ENCODE measurements at places on chromosomes 1 and 21.
A peak's percentile ranks its signal among the peaks of the same experiment; 100 is the strongest.

DNA sequence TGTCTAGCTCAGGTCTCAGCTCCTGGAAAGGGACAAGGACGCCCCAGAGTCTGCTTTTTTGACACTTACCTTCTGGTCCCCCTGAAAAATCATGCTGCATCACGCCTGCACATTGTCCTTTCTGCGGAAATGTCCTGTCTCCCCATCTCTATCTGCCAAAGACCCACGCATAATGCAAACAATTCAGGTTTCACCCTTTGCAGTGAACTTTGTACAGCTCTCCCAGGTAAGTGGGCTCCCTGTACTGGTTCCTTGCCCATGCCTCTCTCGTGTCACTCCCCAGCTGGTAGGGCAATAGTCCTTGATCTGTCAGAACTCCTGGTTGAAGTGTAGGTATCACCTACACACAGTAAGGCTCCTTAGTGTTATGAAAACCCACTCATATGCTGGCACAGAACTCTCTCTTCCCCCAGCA, 102.9 kb upstream of the IRF2BP2 start:
- no peak for DNase-seq

- DNase-seq: peak; percentile 45
These were observed at the start of gene SAMSN1 for GRCh38 chr21:14545906-14546480. Gene SAMSN1, minus strand, starts transcription at chr21:14546315. Its CDS starts 54 bp downstream, at chr21:14546261.

DNA sequence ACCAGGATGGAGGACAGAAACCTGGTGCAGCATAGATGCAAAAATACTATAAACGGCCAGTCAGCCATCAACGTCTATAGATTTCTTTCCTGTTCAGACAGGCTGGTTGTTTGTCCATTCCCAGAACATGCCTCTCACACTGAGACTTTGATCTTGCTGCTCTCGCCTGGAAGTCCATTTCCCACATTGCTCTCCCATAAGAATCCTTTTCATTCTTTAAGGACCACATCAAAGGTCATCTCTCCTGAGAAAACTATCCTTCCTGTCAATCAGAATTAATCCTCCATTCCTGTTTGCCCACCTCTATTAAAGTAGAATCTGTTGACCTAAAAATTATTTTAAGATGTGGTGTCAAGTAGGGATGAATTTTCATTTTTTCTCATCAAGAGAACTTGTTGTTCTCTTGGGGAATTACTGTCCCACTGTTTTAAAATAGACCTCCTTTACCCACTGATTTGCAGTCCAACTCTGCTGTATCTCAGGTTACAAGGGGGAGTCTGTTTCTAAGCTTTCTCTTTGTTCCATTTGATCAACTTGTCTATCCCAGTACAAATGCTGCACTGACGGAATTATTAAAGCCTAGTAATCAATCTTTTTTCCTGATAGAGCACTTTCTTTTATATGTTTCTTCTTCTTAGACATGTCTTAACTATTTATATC, 172.7 kb downstream of the PATJ start:
- DNase-seq: no peak

GRCh38 chr1:97308131-97308530, 586.5 kb downstream of the PTBP2 start:
- no peak for DNase-seq

DNA sequence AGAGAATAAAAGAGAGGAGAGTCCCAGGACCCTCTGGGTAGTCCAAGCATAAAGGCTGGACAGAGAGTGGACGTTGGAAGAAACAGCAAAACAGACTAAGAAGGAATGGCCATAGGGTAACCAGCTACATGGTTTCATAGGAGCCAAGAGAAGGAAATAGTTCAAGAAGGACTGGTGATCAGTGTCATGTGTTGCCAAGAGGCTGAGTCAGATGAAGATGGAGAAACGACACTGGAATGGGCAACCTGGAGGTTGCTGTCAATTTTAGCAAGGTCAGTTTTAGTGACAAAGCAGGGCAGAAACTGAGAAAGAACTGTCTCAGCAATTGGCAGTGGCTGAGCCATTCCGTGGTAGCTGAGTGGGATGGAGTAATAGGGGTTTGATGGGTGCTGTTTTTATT, 41.4 kb downstream of the HMGB4 start:
- DNase-seq: no peak

GRCh38 chr1:179510038-179510437, 65.7 kb downstream of the NPHS2 start:
- no peak for DNase-seq

- DNase-seq: no peak
These were observed 681 bp upstream of the VANGL2 start for GRCh38 chr1:160399544-160400222.

- DNase-seq: no peak
These were observed 220.3 kb downstream of the GRIK1 start for GRCh38 chr21:29719521-29719920.

DNA sequence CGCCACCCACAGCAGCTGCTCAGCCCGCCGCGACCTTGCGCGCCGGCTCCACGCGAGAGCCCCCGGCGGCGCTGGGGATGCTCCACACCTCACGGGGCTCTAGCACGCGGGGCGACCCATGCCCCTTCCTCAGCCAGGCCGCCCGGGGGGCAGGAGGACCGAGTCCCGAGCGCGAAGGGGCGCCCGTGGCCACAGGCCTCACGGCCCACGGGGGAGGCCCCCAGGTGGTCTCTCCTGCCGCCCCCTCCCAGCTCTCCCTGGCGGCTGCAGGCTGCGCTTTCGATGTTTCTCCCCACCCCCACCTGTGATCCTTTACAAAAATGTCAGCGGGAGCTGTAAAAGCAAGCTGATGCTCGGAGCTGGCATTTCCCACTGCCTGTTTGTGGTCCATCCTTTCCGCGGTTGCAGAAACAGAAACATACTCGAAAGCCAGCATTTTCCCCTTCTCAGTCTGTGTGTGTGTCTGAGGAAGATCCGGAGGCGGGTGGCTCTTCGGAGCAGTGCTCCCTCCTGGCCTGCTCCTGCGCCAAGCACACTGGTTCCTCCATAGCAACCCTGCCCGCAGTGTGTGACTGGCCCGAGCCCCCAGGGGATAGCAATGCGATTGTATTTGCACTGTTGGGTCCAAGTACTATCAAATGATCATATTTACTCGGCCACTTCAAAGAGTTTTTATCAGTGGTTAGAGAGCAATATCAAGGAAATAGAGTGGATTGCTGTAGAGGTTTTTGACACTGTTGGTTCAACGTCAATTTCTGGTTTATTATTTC, 2.1 kb downstream of the KIF26B start:
- no peak for DNase-seq

DNA sequence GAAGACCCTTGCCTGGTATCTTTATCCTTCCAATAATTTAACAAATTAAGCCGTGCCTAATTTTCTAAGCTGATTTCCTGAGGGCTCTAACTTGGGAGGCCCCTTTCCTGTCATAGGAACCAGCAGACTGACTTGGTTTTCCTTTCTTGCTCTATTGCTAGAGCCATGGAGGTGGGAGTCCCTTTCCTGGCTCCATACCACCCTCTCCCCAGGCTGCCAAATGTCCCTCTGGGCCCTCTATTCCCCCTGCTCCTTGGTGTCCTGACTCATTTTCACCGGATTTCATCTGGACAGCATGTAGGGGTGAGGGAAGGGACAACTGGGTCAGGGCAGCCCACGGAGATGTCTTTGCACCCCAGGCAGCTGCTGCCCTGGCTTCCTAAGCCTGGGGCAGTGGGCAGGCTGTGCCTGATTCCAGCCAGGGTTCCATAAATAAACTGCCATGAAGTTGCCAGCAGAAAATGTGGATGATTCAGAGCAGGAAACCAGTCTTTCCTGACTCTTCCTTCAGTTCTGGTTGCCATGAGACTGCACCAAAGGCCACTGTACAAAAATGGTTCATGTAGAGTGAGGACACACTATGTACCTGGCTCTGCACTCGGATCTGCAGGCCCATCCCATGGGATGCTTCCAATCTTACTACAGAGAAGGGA, 38.0 kb upstream of the SERBP1 start:
- no peak for DNase-seq

DNA sequence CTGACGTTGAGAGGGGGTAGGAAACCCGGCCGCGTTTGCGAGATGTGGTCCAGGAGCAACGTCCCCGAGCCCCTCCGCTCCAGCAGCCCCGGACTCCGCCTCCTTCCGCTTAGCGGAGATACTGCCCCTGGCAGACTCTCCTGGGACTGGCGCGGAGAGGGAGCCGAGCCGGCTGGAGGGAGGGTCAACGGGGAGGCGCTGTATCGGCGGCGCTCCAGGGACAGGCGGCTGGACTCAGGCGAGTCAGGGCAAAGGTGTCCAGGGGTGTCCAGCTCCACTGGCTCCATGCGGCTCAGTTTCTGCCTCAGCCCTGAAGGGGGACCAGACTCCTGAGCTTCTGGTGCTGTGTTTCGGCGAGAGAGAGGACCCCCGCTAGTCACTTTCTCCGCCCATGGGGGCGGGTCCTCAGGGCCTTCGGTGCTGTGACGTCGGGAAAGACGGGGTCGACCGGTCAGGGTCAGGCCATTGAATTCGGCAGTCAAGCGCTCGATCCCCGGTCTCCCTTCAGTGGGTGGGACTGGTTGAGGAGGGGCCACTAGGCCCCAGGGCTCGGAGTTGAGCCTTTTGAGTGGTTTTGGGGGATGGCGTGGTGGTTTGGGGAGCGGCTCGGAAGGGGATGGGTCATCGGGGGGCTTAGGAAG, 2.8 kb upstream of the LIX1L start:
- peak; percentile 93 for DNase-seq

GRCh38 chr1:7153464-7153863, 368.2 kb downstream of the CAMTA1 start:
- DNase-seq: no peak

- DNase-seq: peak; percentile 43
These were observed 1.0 kb downstream of the TMEM51 start for GRCh38 chr1:15154480-15155036.

- DNase-seq: peak; percentile 63
These were observed 791 bp upstream of the MAST2 start for GRCh38 chr1:45802343-45803298.

GRCh38 chr1:60678802-60679201, 403.6 kb upstream of the NFIA start:
- no peak for DNase-seq

- DNase-seq: no peak
These were observed 122.5 kb upstream of the ZBTB40 start for GRCh38 chr1:22329148-22329515.

DNA sequence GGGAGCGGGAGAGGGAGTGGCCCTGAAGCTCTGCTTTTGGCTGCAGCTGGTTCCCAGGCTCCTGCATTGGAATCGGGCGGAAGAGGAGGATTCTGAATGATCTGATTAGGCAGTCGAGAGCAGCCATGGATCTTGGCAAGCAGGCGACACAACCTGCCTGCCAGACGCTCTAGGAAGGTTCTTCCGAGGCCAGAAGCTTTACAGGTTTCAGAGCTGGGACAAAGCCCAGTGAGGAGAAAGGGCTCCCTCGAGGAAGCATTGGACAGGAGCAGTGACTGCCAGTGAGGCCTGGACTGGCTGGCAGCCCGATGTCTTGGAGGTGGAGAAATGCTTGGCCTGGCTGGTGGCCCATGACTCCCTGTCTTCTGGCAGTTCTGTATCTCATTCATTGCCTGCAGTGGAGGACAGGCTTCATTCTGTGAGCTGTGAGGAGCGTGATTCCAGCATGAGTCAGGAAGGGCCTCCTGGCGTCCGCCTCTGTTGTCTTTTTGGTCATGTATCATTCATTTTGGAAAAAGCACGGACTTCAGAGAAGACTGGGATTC, 132.7 kb upstream of the IPO9 start:
- peak; percentile 91 for DNase-seq

- no peak for DNase-seq
These were observed 14.1 kb upstream of the STXBP3 start for GRCh38 chr1:108732398-108732797.

GRCh38 chr1:7295946-7296345, 475.1 kb upstream of the VAMP3 start:
- DNase-seq: no peak

- DNase-seq: no peak
These were observed 29.1 kb upstream of the BCAR3 start for GRCh38 chr1:93710499-93711453.

DNA sequence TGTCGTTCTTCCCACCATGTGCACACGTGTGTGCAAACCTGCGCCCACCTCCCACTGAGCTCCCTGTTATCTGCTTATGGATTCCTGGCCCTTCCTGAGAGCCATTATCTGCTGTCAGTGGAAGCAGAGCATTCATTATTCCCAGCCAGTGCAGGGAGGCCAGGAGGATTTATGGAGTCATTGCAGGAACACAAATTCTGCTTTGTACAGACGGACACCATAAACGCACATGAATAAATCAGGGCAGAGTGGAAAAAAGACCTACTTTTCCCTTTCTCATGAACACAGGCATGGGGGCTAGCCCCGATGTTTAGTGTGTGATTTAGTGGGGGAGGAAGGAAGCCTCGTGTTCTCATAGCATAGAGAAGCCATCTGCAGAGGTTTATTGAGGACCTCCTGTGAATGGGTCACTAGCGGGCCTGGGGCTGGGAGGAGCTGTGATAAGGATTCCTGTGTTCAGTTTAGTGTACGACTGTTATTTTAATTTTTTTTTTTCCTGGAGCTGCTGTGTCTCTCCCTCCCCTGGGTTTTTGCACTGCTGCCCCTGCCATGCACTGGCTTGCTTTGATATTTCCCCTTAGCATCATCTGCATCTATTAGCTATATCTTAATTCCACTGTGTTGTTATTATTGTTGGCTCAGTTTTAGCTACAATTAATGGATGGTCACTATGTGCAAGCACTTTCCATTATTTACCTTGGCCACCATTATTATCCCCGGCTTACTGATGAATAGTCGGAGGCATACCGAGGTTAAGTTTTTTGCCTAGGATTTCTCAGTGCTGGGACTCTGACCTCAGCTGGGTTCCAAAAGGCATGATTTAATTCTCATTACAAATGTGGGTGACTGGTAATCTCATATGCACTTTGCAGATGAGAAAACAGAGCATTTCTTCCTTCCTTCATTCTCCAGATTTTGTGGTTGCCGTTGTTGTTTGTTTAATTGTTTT, 33.0 kb downstream of the HUNK start:
- DNase-seq: no peak

DNA sequence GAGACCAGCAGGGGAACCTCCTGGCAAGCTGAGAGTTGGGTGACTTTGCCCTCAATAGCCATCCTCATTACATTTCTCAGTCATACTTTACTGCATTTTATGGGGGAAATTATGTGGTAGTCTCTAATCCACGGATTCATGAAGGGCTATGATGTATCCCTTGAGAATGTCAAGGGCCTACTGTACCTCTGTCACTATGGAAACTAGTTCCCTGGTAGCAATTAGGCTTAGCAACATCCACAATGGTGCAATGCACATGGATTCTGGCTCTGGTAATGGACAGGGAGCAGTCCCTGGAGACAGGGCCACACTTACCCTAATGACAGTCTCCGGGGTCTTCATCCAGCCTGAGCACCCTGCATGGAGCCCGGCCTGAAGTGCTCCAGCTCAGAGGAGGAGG, 26.5 kb downstream of the LRRN2 start:
- no peak for DNase-seq

DNA sequence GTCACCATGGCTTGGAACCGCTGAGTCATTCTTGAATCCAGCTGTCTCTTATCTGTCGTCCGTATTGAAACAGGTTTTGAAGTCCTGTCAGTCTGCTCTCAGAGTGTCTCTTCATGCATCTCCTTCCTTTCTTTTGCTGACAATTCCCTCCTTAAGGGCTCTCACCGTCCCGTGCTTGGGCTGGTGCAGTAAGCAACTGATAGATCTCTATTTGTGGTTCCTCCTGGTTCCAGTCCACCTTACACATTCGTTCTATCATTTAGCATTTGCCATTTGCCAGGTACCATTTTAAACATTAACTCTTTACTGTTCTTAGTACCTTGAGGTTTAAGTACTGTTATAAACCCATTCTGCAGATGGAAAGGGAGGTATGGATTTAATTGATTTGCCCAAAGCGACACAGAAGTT, 88.9 kb downstream of the DYRK1A start:
- no peak for DNase-seq

- DNase-seq: no peak
These were observed at the start of gene DCDC2B for GRCh38 chr1:32208891-32209328. Gene DCDC2B, plus strand, starts transcription at chr1:32209089. Its CDS starts 5 bp downstream, at chr1:32209094.

Data from heart left ventricle (tissue), 16 donors.